Activated effector memory CD4-positive, alpha-beta T cell treated with Interleukin-2 at 50 U/mL for 16 hours (primary cell): ENCODE measurements at places on chromosomes 1 and 21.

- no peak for DNase-seq
Measured at GRCh38 chr1:56496821-56497772, 82.3 kb downstream of the PLPP3 start.

DNA sequence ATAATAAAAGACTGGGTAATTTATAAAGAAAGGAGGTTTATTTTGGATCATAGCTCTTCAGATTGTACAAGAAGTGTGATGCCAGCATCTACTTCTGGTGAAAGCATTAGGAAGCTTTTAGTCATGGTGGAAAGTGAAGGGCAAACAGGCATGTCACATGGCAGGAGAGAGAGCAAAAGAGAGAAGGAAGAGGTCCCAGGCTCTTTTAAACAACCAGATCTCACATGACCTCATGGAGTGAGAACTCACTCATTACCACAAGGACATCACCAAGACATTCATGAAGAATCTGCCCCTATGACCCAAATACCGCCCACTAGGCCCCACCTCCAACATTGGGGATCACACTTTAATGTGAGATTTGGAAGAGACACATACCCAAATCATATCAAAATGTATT lies 10.0 kb downstream of the RPTN start:
- no peak for DNase-seq

GRCh38 chr1:113677250-113678158 lies 81.8 kb downstream of the PHTF1 start:
- DNase-seq, result no peak

DNA sequence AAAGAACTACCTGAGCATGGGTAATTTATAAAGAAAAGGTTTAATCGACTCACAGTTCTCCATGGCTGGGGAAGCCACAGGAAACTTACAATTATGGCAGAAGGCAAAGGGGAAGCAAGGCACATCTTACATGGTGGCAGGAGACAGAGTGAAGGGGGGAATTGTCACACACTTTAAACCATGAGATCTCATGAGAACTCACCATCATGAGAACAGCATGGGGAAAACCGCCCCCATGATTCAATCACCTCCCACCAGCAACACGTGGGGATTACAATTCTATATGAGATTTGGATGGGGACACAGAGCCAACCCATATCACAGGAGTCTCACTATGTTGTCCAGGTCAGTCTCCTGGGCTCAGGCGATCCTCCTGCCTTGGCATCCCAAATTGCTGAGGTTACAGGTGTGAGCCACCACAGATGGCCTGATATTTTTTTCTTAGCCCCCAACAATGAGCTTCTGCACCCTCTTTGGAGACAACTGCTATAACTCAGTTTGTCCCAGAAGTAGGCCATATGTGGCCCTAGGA lies 22.5 kb upstream of the MORC3 start:
- no peak for DNase-seq

DNA sequence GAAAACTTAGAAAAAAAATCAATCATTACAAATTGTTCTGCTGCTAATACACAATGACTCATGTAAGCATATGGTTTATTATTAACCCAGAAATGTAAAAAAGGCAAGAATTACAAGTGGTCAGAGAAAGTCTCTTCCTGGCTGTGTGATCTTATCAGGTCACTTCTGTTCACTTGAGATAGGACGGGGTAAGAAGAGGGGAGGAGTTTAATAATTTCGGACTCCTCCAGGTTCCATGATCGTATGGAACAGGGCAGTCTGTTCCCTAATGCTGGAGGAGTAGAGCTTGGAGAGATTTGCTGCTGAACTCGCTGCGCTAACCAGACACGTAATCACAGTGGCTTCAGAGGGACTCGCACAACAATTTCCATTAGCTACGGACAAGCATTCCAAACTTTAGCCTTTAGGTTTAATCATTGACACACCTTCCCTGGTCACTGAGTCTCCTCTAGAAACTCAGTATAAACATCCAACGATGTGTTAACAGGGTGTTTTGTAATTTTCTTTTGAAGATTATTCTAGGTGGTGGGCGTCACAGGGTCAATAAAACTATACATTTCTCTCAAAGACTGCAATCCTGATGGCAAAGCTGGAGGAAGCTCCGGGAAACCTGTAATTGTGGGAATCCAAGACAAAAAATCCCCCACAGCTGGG lies 1.3 kb downstream of the CRYZ start:
- DNase-seq, result no peak

- no peak for DNase-seq
Measured at GRCh38 chr1:23483321-23484252, at the start of gene ASAP3. ASAP3 (minus strand) TSS chr1:23484179; CDS start chr1:23484133, 46 bp downstream.

DNA sequence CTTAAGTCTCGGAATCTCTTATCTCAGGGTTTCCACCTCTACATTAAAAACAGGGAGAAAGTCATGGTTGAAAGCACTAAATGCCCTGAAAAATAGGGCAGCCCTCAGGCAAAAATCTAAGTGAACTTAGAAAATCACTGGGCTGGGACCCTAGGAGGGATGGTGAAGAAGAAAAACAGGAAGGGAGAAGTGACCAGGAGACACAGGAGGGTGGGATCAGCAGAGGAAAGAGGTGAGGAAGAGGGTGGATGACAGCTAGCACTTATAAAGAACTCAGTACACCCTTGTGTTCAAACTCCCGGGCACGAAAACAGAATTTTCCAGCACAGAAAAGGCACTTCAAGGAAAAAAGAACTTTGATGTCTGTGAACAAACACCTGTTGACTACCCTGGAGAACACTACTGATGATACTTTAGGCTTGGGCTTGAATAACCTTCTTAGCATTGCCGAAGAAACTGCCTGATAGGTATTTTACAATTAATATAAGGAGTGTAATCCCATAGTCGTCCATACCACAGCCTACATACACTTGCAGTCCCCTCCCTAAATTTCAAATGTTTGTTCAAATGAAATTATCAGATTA lies 2.0 kb downstream of the CHML start:
- DNase-seq, result no peak

- no peak for DNase-seq
Measured at GRCh38 chr1:169795687-169796086, 980 bp upstream of the METTL18 start.

- no peak for DNase-seq
Measured at GRCh38 chr1:183859119-183859518, 54.2 kb downstream of the RGL1 start.

- DNase-seq, result no peak
Measured at GRCh38 chr1:24934310-24935195, 4.5 kb upstream of the RUNX3 start.

- no peak for DNase-seq
Measured at GRCh38 chr1:90768098-90768497, 51.0 kb upstream of the BARHL2 start.

DNA sequence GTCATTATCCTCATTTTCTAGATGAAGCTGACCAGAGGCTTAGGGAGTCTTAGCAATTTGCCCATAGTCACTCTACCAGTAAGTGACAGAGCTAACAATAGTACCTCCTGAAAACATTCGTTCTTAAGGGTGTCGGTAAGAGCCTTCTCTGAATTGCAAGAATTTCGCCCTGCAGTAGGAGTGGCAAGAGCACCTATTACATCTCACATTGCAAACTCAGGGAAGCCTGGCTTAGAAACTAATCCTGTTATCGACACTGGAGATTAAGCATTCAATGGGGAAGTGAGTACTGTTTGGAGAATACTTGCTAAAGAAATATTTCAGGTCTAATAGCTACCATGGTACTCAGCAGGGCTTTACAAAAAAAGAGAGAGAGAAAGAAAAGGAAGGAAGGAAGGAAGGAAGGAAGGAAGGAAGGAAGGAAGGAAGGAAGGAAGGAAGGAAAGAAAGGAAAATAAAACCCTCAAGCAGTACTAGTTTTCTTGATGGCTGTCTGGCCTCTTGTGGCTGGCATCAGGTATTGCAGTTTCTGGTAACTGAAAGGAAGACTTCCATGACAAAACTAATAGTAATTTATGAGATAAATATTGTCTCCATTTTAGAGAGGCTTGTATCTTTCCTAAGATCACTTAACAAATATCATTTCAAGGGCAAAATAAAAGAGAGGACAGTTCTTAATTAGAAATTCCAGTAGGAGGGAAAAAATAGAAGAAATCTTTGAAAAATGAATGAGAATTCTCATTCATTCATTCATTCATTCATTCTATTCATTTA lies 10.4 kb downstream of the C1orf226 start:
- DNase-seq, result no peak

- DNase-seq, result no peak
Measured at GRCh38 chr1:198018529-198018928, 101.4 kb downstream of the LHX9 start.

- DNase-seq, result no peak
Measured at GRCh38 chr1:36258960-36259344, 34.7 kb downstream of the THRAP3 start.

GRCh38 chr1:238710697-238711096 lies 675.7 kb upstream of the CHRM3 start:
- no peak for DNase-seq

- DNase-seq, result no peak
Measured at GRCh38 chr1:209513226-209513625, 70.3 kb upstream of the CAMK1G start.

GRCh38 chr1:209854196-209854595 lies 26.4 kb downstream of the UTP25 start:
- no peak for DNase-seq

- no peak for DNase-seq
Measured at GRCh38 chr1:94012708-94013366, 103.6 kb upstream of the GCLM start.

DNA sequence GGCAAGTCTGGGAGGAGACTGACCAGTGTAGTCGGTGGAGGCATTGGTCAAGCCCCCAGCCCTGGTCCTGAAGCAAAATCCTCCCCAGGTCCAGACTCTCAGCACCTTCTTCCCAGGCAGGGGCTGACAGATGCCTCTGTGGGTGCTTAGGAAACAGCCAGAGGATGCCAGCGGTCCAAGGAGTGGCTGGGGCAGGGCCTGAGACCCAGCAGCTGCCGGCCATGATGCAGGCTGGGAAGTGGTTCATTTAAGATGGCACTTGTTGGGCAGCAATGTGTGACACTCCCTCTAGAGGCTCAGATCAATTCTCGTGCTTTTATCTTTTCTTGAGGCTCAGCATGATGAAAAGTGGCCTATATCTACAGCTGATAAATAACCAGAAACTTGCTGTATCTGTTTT lies 165.0 kb upstream of the VAMP3 start:
- DNase-seq, result no peak

GRCh38 chr1:22154626-22155025 lies 11.7 kb upstream of the WNT4 start:
- no peak for DNase-seq
